ENCODE measurements at places on chromosomes 5 and 9.

GRCh38 chr9:5670079-5670478 lies 41.2 kb downstream of the RIC1 start:
- no peaks in the 10 kb centered on the region for H3K27me3 ChIP-seq
- H3K4me3 ChIP-seq: no peak overlapping the region
- no peak overlapping the region for H3K27ac ChIP-seq
- peaks cover 44% of the 10 kb centered on the region for H3K36me3 ChIP-seq

- H3K27me3 ChIP-seq: no peaks in the 10 kb centered on the region
- DNase-seq: no peak
- H3K36me3 ChIP-seq: peaks cover 5% of the 10 kb centered on the region
- H3K4me1 ChIP-seq: peaks cover 15% of the 10 kb centered on the region
Measured at GRCh38 chr5:1343931-1344901, 683 bp downstream of the CLPTM1L start.

GRCh38 chr5:132999246-132999645 lies 27.1 kb downstream of the ZCCHC10 start:
- no peaks in the 10 kb centered on the region for H3K27me3 ChIP-seq
- H3K4me3 ChIP-seq: no peak overlapping the region
- no peaks in the 10 kb centered on the region for H3K4me1 ChIP-seq
- H3K27ac ChIP-seq: no peak overlapping the region

DNA sequence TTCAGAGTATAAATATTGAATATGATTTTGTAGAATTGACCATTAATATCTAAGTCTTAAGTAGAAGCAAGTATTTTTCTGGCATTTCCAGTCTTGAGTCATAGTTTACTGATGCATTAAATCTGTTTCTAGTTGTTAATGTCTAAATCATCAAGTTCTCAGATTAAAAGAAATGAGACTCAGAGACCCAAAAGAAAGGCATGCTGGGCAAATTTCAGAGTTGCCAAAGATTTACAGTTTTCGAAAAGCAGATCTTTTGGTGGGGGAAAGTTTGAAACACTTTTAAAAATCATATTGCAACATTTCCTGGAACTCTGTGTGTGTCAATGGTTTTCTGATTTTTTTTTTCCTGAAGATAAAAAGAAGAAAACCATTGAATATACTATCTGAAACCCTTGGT lies 60.9 kb downstream of the ANKRD55 start:
- no peaks in the 10 kb centered on the region for H3K4me1 ChIP-seq
- H3K36me3 ChIP-seq: no peaks in the 10 kb centered on the region
- H3K27ac ChIP-seq: no peak overlapping the region
- no peaks in the 10 kb centered on the region for H3K27me3 ChIP-seq

GRCh38 chr9:88414298-88414697 lies 26.1 kb downstream of the SPIN1 start:
- peaks cover 56% of the 10 kb centered on the region for H3K36me3 ChIP-seq
- H3K4me3 ChIP-seq: no peak overlapping the region
- no peak for DNase-seq
- peaks cover 16% of the 10 kb centered on the region for H3K4me1 ChIP-seq

DNA sequence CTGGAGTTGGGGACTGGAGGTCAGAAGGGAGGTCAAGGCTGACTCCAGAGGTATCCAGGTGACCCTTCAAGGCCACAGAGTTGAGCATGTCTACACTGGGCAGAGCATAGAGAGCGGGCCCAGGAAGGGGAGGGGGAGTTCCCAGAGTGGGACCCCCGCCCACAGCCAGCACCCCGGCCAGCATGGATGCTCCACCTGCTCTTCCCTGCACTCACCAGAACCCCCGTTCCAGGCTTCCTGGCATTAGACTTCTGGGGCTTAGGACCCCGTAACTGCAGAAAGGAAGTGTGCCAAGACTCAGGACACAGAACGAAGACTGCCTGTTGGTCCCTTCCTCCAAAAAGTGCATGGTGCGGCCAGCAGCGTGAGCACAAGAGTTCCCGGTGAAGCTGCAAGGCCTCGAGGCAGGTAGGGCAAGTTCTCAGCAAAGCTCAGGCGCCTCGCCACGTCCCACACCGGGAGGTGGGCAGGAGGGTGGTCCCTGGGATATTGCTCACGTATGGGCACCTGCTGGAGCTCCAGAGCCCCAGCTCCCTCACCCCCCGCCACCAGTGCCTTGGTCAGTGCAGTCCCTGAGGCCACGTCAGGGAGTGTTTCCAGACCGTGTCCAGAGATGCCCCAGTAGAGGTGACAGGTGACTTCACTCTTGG lies 13.8 kb downstream of the ABO start:
- H3K27ac ChIP-seq: no peak overlapping the region
- H3K36me3 ChIP-seq: no peaks in the 10 kb centered on the region
- DNase-seq: no peak
- no peaks in the 10 kb centered on the region for H3K4me1 ChIP-seq

DNA sequence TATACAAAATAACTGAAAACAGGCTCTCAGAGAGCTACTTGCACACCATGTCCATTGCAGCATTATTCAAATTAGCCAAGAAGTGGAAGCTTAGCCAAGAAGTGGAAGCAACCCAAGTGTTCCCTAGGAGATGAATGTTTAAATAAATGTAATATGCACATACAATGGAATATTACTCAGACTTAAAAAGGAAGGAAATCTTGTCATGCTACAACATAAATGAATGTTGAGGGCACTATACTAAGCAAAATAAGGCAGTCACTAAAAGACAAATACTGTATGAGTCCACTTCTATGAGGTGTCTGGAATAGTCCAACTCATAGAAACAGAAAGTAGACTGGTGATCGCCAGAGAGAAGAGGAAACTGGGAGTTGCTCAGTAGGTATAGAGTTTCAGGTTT lies 438.1 kb downstream of the MAT2B start:
- H3K4me1 ChIP-seq: no peaks in the 10 kb centered on the region
- H3K36me3 ChIP-seq: no peaks in the 10 kb centered on the region
- no peak overlapping the region for H3K27ac ChIP-seq
- no peaks in the 10 kb centered on the region for H3K27me3 ChIP-seq

- H3K27me3 ChIP-seq: no peaks in the 10 kb centered on the region
- no peaks in the 10 kb centered on the region for H3K36me3 ChIP-seq
- DNase-seq: no peak
- H3K4me1 ChIP-seq: no peaks in the 10 kb centered on the region
- H3K4me3 ChIP-seq: no peak overlapping the region
Measured at GRCh38 chr5:129069292-129069691, 25.3 kb upstream of the ISOC1 start.

DNA sequence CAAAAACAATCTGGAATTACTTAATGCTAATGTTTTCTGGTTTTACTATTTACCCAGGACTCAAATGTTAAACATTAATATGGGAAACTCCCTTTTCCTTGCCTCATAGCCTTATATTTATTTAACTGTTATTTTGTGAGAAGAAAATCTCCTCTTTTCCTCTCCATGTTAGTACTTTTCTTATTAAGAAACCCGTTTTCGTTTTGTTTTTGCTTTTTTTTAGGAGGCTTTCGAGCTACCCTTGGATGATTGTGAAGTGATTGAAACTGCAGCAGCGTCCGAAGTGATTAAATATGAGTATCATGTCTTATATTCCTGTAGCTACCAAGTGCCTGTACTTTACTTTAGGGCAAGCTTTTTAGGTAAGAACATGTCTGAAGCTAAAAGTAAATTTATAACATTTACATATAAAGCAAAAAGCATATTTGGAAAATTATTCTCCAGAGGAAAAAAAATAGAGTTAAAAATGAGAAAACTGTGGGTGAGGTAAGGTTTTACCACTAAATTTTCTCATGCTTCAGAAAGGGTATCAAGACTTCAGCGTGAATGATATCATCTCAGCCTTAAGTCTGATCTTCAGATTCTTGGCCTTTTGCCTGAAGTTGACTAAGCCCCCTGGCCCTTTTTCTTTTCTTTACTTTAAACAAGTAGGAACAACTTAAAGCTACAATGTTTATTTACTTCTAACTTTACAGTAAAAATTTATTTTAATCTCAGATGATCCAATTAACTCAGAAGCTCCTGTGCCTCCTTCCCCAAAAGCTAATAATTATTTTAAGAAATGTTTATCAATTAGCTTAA lies 113.8 kb downstream of the RPS23 start:
- no peak for DNase-seq
- H3K36me3 ChIP-seq: no peaks in the 10 kb centered on the region
- no peak overlapping the region for H3K4me3 ChIP-seq
- H3K4me1 ChIP-seq: peaks cover 19% of the 10 kb centered on the region
- no peak overlapping the region for H3K27ac ChIP-seq

DNA sequence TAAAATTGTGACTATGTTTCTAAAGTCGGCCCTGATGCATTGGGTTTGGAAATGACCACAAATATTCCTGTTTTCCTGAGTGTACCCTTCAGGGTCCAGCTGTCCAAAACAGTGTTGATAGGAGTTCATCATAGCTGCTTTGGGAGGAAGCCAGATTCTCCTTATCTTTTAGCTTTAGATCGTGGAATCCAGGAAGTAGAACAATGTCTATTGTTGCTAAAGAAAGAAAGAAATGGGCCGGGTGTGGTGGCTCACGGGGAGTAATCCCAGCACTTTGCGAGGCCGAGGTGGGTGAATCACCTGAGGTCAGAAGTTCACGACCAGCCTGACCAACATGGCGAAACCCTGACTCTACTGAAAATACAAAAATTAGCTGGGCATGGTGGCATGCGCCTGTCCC lies 9.5 kb downstream of the CAVIN4 start:
- no peak overlapping the region for H3K4me3 ChIP-seq
- no peak for DNase-seq
- H3K27ac ChIP-seq: no peak overlapping the region
- no peaks in the 10 kb centered on the region for H3K27me3 ChIP-seq

- no peak for DNase-seq
- H3K27ac ChIP-seq: no peak overlapping the region
- H3K4me1 ChIP-seq: no peaks in the 10 kb centered on the region
- H3K4me3 ChIP-seq: no peak overlapping the region
- H3K36me3 ChIP-seq: peaks cover 4% of the 10 kb centered on the region
- H3K27me3 ChIP-seq: no peaks in the 10 kb centered on the region
Measured at GRCh38 chr5:75707911-75708509, 9.2 kb downstream of the POC5 start.
